Coronary artery (tissue), 2 donors: ENCODE measurements at places on chromosomes 6 and 20.

GRCh38 chr6:15270402-15270801, 24.5 kb downstream of the JARID2 start:
- no peak for DNase-seq

DNA sequence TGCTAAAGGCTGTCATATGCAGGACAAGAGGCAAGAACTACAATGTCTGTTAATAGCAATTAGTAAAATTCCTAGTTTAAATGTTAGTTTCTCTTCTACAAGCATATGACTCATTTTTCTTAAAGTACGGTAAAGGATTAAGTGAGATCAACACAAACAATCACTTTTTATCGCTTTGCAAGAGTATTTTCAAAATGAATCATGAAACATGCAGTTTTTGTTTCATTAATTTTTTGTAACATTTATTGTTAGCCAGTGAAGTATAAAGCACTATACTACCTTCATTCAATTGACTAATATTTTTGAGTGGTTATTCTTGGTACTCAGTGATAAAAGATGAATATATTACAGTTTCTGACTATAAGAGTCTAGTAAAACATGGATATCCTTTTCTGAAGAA, 138.6 kb downstream of the AHI1 start:
- DNase-seq = no peak

- no peak for DNase-seq
Measured at GRCh38 chr6:108789475-108789874, 58.7 kb upstream of the ARMC2 start.

DNA sequence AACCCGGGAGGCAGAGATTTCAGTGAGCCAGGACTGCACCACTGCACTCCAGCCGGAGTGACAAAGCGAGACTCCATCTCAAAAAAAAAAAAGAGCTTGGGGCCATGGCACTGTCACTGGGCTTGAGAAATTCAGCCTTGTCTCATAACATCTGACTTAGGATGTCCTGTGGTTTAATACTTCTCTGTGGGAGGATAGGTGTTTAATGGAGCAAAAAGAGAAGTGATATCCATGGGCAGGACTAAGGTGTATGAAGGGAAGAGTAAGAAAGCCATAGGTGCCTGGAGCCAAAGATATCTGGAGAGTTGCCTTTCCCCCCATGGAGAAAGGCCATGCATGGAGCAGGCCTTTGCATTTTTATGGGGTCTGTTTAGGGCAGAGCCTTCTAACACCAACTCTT, 11.2 kb downstream of the BMP6 start:
- no peak for DNase-seq

DNA sequence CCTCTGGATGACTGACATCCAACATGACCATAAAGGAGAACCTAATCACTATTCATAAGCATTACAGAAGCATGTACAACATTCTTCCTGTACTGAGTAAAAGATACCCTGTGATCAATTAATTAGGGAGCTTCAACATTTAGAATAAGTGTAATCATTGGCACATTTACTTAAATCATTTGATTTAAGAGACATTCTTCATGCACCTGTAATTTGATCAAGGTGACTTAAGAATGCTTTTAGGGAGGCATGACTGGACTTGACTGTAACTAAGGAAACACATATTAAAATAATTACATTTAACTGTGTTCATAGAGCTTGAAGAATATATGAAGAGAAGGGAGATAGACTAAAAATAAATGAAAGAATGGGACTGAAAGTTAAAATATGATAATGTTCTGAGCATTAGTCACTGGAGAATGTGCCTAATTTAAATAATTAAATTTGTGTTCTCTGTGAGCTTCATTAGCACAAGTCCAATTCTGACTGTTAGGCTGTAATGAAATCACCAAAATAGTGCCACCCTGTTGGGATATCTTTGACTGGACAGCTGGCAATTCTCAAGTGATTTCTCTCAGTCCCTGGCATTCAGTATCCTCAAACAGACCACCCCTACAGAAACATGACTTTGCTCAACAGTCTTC, 295.5 kb upstream of the ADGRB3 start:
- DNase-seq = no peak

- no peak for DNase-seq
Measured at GRCh38 chr6:11586117-11586516, 48.6 kb downstream of the TMEM170B start.

DNA sequence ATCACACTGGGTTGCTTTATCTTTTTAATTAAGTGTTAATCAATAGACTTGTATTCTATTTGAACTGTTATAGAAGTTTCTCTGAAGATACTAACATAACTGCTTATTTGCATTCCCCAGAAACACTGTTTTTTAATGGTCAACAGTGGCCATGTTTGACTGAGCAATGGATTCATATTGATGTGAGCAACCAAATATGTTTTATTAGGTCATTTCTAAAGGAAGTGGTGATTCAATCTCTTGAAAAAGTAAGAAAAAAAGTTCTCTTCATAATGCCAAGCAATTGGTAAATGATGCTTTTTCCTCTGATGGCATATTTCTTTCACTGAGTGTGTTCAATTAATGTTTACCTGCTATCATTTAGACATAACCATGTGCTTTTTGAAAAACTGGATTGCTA, 593.0 kb upstream of the CITED2 start:
- DNase-seq = no peak

DNA sequence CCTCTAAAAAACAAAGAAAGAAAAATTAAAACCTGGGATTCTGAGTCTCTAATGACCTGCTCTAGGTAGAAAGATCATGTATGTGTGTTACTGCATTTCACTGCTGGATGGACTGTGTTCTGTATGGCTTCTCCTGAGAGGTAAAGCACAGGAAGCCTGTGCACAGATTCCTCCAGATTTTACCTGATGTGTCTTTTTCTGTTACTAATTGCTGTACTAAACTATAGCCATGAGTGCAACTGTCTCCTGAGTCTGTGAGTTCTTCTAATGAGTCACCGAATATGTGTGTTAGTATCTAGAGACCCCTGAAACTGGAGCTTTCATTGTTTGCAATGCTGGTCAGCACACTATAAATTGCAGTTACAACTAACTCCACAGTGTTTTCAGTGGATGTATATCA, 270.8 kb downstream of the CDKAL1 start:
- no peak for DNase-seq

GRCh38 chr20:48615871-48616270, 211.9 kb downstream of the PREX1 start:
- DNase-seq = no peak

DNA sequence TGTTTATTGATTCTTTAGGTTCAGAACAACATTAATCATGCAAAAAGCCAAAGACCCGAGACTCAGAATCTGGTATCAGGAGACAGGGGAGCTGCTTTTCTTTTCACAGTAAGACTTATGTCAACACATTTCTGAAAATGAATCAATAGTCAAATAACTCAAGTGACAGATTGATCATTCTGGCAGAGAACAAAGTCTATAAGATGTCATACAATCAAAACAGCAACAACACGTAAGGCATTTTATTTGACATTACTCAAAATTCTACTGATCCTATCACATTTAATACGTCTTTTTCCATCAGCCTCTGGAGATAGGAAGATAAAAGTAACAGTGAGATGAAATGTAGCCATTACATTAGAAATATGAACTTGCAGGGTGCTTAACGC, 93.4 kb upstream of the EEF1E1 start:
- DNase-seq = no peak

DNA sequence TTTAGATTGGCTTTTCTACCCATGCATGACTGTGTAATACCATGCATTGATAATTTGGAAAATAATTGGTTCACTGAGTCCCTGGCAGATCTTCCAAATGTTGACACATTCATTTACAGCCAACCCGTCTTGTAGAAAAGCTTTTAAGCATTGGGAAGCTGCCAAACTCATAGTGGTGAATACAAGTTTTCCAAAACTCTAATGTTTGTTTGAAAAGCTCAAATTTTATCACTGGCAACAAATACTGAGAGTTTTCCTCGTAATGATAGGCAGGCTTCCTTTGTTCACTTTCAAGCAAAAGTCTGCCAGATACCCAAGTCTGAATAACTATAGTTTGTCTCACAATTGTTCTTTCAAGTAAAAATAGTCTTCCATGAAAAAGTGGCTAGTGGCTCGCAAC, 143.0 kb downstream of the FIG4 start:
- no peak for DNase-seq

GRCh38 chr6:43386492-43386891, 17.0 kb upstream of the ZNF318 start:
- no peak for DNase-seq

DNA sequence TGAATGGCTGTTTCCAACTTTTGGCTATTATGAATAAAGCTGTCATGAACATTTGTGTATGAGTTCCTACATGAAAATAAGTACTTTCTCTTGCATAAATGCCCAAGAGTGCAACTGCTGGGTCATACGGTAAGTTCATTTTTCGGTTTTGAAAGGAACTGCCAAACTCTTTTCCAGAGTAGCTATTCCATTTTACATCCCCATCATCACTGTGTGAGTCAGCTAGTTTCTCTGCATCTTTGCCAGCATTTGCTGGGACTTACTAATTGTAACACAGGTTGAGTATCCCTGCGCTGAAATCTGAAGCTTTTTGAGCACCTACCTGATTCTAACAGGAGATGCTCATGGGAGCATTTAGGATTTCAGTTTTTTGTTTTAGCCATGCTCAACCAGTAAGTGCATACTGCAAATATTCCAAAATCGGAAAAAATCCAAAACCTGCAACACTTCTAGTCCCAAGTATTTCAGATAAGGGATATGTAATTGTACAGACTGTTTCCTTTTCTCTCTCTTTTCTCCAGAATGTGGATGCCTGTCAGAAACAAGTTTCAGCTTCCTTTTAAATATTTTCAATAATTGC, 118.4 kb downstream of the DTNBP1 start:
- DNase-seq = no peak

DNA sequence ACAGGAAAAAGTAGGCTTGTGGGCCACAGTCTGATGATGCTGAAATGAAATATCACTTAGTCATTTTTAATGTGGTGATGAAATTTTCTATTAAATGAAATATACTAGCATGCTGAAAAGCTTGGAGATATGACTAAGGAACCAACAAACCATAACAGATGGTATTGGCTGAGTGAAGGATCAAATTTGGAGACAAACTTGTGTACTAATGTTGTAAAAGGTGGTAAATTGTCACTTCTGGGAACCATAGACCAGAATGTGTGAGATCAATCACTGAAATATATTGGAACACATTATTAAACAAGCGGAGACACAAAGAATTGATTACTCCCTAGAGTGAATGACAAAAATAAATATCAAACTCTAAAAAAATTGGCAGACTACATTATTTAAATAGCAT, 232.4 kb downstream of the DOK5 start:
- DNase-seq = no peak

- DNase-seq = no peak
Measured at GRCh38 chr20:49276161-49276960, 1.5 kb downstream of the ZNFX1 start.

DNA sequence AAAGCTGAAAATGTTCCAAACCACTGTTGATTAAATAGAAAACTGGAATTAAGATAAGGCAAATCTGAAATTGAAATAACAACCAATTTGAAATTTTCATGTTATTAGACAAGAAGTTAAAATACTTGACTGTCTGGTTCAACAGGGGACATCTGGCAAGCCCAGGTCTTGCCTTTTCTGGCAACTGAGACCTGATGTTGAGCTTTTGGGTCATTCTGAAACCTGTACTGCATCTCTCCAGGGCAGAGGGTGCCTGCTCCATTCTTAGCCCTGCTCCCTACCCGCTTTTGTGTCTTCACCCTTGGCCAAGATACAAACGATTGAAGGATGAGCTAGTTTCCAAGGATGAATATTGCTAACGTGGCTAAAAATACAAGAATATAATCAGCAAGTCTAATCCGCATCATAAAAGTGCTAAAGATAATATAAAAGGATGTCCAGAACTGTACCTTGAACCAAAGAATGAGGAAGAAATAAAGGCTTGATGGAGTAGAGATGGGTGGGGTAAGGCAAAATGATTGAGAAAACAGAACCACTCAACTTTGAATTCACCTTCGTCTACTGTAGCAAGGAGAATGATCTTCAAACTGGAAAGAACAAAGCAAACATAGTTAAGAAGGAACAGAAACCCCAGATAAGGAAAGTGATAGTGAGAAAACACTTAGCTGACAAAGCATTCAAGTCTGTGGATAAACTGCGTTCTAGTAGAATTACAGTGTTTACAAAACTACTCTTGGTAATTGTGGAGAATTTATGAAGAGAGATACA, 109.8 kb upstream of the MAN1A1 start:
- DNase-seq = no peak

DNA sequence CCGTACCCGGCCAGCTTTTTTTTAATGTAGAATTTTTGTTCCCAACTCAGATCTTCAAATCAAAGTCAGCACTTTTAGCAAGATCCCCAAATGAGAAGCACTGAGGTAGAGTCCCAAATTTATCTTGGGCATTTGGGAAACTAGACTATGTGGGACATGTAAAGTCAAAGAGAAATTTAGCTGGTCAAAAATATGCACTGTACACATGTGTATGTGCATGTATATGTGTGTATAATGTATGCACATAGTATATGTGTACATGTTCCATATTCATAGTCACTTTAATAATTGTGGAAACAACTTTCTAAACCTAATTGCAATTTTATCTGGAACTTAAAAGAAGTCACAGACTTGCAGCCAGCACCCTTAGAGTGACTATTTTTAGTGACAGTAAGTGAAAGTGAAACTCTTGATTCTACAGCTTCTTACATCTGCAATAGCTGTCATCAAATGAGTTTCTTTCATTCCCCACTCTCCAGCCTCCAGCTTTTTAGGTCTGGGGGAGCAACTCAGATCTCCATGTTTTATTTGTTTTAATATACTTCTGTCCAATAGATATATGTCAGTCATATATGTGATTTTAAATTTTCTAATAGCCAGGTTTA, 53.6 kb downstream of the CDC40 start:
- DNase-seq = no peak

DNA sequence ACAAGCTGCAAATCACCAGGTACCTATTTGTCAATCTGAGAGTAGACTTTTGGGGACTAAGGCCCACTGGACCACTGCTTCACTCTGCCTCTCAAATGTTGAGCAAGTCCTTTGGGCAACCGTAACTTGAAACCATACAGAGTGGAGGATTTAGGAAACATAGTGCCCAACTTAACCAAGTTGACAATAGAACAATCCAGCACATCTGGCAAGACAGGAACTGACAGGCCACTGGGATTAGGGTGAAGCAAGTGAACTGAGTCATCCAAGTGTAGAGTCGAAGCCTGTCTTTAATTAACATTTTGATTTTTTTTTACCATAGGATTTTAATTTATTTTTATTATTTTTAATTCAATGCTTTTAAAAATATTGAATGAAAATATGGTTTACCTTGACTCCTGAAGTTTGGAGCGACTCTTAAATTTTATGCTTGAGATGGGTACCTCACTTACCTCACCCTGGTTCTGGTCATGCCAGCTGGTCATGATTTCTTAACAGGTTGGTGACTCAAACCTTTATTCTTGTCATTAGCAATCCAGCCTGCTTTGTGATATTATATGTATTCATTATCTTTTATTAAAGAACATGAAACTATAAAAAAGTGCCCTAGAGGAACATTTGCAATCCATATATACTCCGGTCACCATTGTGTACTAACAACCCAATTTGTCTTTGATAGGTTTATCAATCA, 312.1 kb upstream of the DEFB112 start:
- DNase-seq = no peak
